ENCODE measurements at places on chromosomes 16 and 17.

- DNase-seq: no peak
Observed at GRCh38 chr16:50562657-50563056, 14.5 kb downstream of the NKD1 start.

DNA sequence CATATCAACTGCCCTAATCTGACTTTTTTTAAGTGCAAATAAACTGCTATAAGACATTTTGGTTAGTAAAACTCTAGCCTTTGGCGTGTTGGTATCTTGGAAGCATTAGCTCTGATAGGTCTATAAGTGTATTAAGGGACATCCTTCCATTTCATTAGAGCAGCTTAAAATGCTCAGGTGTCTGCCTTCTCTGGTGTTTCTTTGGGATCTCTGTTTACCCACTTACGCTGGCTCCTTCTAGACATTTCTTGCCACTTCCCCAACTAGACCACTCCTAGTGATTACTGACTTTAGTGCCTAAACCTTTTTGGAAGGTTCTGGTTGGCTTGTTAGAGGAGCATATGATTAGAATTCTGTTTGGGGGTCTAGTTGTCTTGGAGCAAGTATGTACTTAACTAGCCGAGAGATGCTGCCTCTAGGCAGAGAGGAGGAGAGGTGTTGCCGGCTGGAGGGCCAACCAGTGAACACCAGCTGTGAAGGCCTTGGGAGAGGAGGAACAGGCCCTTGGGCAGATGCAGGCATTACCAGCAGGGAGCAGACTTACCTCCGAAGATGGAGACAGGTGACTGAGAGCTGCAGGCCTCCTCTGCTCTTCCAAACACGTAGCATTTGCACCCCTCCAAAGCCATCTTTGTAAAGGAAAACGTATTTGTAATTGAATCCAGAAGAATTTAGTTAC lies 15.2 kb upstream of the CLEC18C start:
- no peak for DNase-seq

DNA sequence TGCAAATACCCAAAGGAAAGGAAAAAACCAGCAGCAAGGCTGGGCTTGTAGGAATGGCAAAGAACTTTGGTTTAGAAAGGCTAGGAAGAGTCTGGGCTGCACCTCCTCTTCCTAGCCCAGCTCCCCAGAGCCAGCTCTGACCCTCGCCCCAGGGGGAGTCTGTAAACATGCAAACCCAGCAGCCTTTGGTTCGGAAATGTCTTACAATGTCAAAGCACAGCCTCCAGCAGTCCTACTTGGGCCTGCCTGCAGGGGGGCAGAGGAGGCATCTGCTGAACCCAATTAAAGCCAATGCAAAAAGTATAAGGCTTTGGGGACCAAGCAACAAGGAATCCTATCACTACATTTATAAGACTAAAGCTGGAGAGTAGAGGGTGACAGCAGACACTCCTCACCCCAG lies 5.0 kb upstream of the FTSJ3 start:
- DNase-seq: no peak

DNA sequence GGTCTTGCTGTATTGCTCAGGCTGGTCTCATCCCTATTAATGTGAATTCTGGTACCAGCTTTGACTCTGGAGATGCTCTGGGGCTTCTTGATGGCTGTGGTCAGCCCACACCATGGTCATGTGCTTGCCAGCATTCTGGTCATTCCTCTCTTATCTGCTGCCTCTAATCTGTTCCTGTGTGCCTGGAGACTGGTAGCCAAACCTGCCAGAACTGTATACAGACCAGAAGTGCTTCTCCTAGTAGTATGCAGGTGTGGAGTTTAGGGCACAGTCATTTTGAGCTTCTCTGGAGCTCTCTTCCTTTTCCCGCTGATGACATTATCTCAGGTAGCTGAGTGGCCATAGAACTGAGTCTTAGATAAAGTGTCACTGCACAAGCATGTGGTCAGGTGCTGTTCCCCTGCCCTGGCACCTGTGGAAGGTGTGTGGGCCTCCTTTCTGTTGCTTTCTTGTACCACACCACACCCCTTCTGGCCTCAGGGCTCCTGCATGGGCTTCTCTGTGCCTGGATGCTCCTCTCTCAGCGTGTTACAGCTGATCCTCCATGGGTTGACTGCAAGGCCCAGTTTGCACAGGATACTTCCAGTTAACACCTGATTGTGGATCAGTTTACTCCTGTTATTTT lies 162.7 kb downstream of the SPECC1 start:
- DNase-seq: no peak

DNA sequence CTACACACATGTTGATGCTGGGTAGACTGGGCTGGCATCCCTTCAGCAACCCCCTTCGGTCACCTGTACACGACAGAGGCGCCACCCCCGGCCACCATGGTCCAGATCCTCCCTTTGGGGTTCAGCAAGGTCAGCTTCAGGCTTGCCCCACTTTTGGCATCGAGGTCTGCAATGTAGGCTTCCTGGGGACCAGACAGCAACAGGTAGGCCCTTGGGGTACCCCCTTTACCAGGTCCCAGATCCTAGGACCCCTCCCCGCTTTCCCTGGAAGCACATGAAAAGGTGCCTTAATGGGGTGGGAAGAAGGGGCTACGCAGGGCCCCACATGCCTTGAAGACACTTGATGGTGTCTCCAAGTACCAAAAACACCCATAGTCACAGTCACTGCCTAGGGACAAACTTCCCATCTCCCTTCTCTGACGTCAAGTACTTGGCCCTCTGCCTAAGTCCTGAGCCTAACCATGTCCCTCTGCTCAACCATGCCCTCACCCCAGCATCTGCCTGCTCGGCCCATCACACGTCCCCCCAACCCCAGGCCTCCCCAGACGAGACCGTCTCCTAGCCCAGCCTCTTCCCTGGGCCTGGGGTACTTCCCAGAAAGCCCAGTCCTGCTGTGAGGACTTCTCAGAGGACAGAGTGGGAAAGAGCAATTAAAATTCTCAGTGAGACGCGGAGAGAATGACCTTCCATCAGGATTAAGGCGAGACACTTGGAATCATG lies 12.1 kb downstream of the ACLY start:
- no peak for DNase-seq

GRCh38 chr17:13024016-13024415 lies 6.2 kb upstream of the ELAC2 start:
- no peak for DNase-seq

All from Peyer's patch (tissue), 4 donors.